ENCODE measurements at places on chromosomes 11 and 22.

DNA sequence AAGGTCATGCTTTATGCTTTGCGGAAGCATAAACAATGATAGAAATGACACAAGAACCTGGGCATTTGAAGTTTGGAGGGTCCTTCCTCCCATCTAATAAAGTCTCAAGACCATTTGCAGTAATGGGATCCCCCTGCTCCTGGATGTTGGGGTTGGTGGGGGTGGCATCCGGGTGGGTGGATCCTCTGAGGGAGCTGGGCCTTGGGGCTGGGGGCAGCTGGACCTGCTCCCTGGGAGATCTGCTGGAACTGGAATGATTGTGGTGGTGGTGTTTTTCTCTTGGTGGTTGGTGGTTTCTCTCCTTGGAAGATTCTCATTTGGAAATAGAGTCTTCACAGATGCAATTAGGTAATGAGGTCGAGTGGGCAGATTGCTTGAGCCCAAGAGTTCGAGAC, 2.2 kb upstream of the NAP1L4 start:
- no peak for ATAC-seq

- ATAC-seq, result no peak
Observed at GRCh38 chr11:92808022-92808421, 161.4 kb upstream of the MTNR1B start.

- no peak for ATAC-seq
Observed at GRCh38 chr11:12376259-12377081, 901 bp upstream of the PARVA start.

GRCh38 chr11:36164506-36165250, 124.5 kb downstream of the COMMD9 start:
- peak; percentile 87 for ATAC-seq

GRCh38 chr11:67289226-67289650, at the start of gene ANKRD13D:
ANKRD13D (plus strand) TSS chr11:67289303; CDS start chr11:67289461, 158 bp downstream.
- ATAC-seq, result peak; percentile 32

- ATAC-seq, result no peak
Observed at GRCh38 chr22:19473578-19473977, 5.4 kb downstream of the UFD1 start.

- ATAC-seq, result no peak
Observed at GRCh38 chr11:113705871-113706655, at the start of gene TMPRSS5. TMPRSS5 (minus strand) TSS chr11:113706308; CDS start chr11:113706224, 84 bp downstream.

DNA sequence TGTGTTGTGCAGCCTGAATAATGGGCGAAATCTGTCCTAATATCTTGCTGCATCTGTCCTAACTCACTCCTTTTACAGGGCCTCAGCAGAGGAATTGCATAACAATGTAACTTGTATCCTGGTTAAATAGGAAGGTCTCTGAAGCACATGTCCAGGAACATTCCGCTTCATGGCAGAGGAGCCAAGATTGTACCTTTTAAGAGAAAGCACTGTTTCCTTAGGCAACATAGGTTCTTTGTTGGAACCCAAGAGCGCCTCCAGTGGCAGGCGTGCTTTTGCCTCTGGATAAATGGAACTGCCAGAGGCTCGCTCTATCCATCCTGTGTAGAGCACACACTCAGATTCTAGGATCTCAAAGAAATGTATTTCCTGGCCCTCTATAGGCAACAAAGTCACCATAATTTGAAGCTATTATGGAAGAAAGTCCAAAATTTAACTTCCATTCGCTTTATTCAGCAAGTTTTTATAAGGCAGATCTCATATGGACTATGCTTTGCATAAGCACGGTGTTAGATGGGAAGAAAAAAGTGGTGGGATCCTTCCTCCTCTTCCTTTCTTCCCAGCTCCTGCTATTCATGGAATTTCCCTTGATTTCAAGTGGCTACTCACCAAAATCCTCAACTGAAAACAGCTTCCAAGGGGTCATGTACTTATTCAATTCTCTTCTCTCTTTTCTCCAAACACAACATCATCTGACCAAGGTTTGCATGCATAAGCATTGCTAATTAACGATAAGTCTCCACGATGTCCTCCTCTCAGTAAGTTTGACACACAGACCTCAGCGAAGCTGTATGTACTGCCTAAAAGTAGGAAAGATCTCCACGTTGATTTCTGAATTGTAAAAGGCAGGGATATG, at the start of gene BLID:
BLID (minus strand) TSS at position 692 of the 856 bp plus-strand sequence; CDS start at position 399, 293 bp downstream.
- peak; percentile 69 for ATAC-seq

DNA sequence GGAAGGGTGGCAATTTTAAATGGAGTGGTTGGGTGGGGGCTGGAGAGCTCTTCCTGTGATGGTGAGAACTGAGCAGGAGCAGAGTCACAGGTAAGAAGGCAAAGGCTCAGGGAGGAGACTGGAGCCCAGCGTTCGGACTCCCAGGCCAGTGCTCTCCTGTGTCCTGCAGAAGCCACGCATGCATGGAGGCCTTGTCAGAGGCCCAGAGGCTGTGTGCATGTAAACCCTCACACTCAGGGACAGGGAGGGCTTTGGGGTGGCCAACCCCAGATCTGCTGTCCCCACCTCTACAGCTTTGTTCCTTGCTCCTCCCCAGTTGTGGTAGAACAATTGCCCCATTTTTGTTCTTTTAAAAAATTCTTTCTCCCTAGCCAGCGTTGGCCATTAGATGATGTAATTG, 130.4 kb upstream of the PARVA start:
- ATAC-seq, result no peak

- ATAC-seq, result no peak
Observed at GRCh38 chr22:46012881-46013281, 35.9 kb upstream of the WNT7B start.

- ATAC-seq, result no peak
Observed at GRCh38 chr22:40463017-40463631, 92.7 kb downstream of the SGSM3 start.

- no peak for ATAC-seq
Observed at GRCh38 chr11:121625777-121626506, 173.2 kb upstream of the SORL1-AS1 start.

GRCh38 chr11:64036087-64037026, 626 bp downstream of the FLRT1 start:
- ATAC-seq, result peak; percentile 80

GRCh38 chr11:5577101-5577500, 3.6 kb upstream of the OR52B6 start:
- no peak for ATAC-seq

- ATAC-seq, result no peak
Observed at GRCh38 chr22:30167734-30168133, 78.8 kb downstream of the LIF start.

DNA sequence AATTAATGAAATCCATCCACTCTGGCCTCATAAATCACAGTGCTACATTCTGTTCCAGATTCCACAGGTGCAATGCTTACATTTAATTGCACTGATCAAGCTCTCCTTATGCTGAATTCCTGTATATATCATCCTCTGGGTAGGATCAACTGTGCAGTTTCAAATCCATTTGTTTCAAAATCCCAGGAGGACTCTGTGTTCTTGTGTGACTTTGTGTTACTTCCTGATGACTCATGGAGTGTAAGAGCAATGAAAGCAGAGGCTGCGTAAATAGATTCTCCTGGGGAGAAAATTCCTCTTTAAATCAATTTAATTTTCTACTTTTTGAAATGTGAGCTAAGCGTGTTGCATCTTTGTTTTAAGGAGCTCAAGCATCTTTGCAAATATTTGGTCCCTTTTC, 752.7 kb downstream of the METTL15 start:
- peak; percentile 24 for ATAC-seq

- no peak for ATAC-seq
Observed at GRCh38 chr22:27175021-27175838, 517.8 kb downstream of the MIAT start.

DNA sequence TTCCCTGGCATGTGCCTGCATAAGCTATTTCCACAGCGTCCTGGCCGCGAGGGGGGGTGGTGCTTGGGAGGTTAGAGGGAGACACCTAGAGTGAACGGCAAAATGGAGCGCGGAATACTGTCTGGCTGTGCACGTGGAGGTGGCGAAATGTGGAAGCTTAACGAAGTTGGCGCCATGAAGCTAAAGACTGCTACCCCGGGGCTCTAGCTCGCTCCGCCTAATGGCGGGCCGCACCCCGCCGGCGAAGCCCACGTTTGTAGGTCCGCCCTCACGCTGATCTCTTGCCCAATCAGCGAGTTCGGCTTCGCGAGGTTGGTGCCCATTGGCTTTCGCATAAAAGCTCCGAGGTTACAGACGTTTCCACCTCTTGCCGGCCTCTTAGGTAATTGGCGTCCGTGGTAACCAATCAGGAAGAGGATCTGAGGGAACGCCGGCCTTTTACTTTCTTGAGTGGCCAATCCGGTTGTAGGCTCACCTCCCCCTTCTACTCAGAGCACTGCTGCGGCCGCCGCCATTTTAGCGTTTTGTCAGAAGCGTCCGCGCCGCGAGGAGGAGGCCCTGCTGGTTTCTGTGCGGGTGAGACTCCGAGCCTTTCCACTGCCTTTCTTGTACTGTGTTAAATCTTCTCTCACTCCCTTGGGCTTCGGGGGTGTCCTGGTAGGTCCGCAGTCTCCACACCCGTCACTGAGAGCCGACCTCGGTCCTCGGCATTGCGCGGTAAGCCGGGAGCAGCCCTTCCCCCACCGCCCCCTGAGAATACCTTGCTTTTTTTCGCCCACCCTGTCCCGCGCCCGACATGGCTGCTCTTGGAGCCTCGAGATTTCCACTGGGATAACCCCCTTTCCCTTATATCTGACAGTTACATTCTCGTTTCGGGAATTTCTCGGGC, at the start of gene RBM4:
RBM4 (plus strand) TSS at position 527 of the 889 bp plus-strand sequence. CDS start 1,009 bp downstream, outside the sequence.
- peak; percentile 96 for ATAC-seq

DNA sequence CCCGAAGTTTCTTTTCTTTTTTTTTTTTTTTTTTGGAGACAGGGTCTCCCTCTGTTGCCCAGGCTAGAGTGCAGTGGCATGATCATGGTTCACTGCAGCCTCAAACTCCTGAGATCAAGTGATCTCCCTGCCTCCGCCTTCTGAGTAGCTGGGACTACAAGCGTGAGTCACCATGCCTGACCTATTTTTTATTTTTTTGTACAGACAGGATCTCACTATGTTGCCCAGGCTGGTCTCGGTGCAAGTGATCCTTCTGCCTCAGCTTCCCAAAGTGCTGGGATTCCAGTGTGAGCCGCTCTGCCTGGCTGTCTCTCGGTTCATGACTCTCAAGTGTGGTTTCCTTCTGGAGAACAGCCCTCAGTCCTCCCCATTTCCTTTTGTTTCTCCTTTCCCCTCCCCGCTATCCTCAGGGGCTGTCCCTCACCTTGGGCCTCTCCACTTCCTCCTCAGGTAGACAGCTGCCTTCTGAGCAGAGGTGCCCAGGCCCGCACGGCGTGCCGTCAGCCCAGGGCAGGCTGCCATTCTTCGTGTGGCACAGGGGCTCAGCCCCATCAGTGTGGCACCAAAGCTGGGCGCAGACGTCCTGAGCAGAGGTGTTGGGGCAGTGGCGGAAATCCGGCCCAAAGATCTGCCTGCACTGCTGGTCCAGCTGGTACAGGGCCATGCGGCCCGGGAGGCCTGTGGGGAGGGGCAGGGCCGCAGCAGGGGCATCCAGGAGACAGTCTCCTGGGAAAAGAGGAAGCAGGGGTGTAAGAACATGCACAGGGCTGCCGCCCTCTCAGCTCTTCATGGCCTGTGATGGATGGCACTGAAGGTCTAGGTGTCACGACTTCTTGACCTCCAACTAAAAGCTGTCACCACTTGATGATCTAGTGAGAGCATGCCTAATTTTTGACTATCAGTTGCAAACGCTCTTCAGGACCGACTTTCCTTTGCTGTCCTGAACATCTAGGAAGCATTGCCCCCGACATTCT, 14.0 kb downstream of the ADAMTS8 start:
- ATAC-seq, result peak; percentile 7

- peak; percentile 87 for ATAC-seq
Observed at GRCh38 chr11:124644426-124645280, 22.0 kb downstream of the TBRG1 start.

- no peak for ATAC-seq
Observed at GRCh38 chr22:42202669-42203068, 67.8 kb downstream of the TCF20 start.

- ATAC-seq, result no peak
Observed at GRCh38 chr11:11864332-11864731, 22.6 kb downstream of the USP47 start.

GRCh38 chr11:119602745-119603373, 126.1 kb downstream of the NECTIN1 start:
- ATAC-seq, result no peak

DNA sequence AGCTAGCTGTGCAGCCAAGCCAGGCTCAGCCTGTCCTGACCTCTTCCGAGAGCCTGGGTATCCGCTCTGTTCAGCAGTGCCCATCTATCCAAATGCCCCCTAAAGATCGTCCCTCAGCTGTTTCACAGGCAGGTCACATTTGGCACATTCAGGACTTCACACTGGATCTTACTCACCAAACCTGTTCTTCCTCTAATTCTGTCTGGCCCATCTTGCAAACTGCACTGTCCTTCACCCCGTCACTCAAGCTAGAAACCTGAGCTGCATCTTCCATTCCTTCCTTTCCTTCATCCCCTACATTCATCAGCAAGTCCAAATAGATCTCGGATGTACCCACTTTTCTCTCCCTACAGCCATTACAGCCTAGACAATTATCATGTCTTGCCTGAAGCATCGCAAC, 60.7 kb upstream of the CSNK2A3 start:
- ATAC-seq, result no peak

- ATAC-seq, result no peak
Observed at GRCh38 chr11:11347592-11347991, 5.5 kb downstream of the CSNK2A3 start.

GRCh38 chr11:120645639-120646038, 134.1 kb downstream of the GRIK4 start:
- no peak for ATAC-seq

- no peak for ATAC-seq
Observed at GRCh38 chr22:32964411-32965057, 93.6 kb downstream of the SYN3 start.

DNA sequence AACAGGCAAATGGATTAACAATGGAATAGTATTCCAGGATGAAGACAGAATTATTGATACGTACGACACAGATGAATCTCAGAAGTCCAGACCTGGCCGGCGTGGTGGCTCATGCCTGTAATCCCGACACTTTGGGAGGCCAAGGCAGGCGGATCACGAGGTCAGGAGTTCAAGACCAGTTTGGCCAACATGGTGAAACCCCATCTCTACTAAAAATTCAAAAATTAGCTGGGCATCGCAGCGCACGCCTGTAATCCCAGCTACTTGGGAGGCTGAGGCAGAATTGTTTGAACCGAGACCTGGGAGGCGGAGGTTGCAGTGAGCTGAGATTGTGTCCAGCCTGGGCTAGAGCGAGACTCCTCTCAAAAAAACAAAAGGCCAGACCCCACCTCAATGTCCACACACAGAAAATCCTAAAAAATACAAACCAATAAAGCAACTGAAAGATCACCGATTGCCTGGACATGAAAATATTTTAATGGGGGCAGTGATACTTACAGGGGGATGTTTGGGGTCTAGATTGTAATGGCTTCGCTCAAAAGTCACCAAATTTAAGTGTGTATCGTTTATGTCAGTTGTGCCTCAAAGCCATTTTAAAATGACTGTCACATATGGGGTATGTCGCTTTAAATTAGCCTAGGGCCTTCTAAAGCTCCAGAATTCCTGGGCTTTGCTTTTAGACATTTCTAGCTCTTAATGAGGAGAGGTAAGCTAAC, 3.8 kb downstream of the RPS25 start:
- no peak for ATAC-seq

DNA sequence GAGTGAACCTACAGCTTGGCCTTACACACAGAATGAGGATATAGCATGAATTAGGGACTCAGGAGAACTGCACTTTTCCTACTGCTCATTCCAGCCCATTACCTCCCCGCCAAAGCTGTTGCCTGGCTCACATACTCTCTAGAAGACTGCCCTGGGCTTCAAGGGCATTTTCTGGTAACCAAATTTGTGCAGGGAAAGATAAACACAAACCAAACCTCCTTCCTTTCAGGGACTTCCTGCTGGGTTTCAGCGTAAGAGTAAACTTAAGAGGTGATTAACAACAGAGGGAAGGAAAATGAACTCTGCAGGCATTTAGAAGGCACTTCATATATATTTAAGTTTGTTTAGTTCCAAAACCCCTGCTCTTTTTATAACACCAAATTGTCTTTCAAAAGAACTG, 194.9 kb downstream of the SWAP70 start:
- ATAC-seq, result peak; percentile 19

All from SK-N-SH treated with all-trans-retinoic acid at 6 μM for 48 hours (cell line).